ENCODE measurements at places on chromosomes 6 and 20.

- no peak for DNase-seq
Observed at GRCh38 chr6:12725263-12725662, 8.7 kb downstream of the PHACTR1 start.

- no peak for DNase-seq
Observed at GRCh38 chr6:136547336-136547735, 2.9 kb downstream of the MAP7 start.

- no peak for DNase-seq
Observed at GRCh38 chr6:70863343-70863742, 93.5 kb downstream of the B3GAT2 start.

DNA sequence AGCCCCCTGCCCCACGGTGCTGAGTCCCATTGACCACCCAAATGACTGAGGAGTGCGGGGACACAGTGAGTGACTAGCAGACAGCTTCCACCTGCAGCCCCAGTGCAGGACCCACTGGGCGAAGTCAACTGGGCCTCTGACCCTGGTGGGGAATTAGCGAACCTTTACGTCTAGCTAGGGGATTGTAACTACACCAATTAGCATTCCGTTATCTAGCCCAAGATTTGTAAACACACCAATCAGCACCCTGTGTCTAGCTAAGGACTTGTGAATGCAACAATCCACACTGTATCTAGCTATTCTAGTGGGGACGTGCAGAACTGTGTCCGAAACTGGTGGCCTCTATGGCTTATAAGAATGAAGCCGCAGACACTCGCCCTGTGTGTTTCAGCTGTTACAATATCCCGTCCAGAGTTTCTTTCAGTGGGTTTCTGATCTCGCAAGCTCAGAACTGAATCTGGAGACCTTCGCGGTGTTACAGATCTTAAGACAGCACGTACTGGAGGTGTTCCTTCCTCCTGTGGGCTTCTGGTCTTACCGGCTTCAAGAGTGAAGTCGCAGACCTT, 21.1 kb upstream of the GMPR start:
- DNase-seq: no peak

DNA sequence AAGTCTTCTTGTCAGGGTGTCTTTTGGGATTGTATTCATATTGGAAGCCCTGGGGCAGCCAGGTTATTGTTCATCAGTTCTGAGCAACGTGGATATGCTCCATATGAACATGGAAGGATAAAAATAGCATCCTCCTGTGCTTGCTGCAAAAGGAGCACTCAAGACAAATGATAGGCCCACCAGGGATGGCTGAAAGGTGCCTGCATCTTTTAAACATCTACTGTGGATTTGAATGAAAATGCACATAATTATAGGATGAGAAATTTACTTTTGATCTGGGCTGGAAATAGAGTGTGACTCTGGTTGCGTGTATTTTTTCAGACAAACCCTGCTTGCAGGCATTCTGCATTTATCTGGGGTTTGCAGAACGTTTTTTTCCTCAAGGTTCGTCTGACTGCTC, 299.1 kb downstream of the PACRG start:
- DNase-seq: no peak

- DNase-seq: no peak
Observed at GRCh38 chr6:162147281-162147680, 580.3 kb downstream of the PRKN start.

DNA sequence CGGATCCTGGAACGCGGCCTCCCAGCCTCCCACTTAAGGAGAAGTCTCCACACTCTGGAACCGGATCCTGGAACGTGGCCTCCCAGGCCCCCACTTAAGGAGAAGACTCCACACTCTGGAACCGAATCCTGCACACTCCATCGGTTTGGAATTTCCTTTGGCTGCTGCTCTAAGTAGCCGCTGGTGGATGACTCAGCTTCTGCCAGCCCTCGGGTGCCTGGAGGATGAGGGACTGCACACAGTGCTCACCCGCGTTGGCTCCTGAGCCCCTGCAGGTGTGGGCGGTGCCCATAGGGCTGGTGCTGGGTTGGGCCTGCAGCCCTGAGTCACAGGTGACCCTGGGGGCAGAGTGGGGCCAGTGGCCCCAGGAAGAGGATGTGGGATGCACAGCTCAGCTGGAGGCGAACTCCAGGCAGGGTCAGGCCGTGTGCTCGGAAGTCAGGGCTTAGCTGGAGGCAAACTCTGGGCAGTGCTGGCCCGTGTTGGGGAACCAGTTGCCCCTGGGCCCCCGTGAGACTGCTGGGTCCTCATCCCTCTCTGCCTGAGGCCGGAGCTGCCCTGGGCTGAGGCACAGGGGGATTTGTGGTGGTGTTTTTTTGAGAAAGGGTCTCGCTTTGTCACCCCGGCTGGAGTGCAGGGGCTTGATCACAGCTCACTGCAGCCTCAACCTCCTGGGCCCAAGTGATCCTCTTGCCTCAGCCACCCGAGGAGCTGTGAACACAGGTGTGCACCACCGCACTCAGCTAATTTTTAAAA, 13.9 kb upstream of the TNFRSF6B start:
- DNase-seq: no peak

GRCh38 chr6:163789199-163789810, 374.8 kb downstream of the QKI start:
- no peak for DNase-seq

- DNase-seq: no peak
Observed at GRCh38 chr20:45183084-45183483, 8.4 kb downstream of the PI3 start.

Measured in stimulated activated CD8-positive, alpha-beta memory T cell treated with anti-CD3 and anti-CD28 coated beads, Interleukin-4, amount 100 ng/mL, for 24 hours (primary cell).